Body of pancreas (tissue), 4 donors: ENCODE measurements at places on chromosomes 1 and 21. TPM values are rescaled to one million over a fixed set of nuclear protein-coding genes. Genes with fewer than 3 reads are reported as not detected.
A peak's percentile ranks its signal among the peaks of the same experiment; 100 is the strongest.

- peak; percentile 36 for DNase-seq
Observed at GRCh38 chr1:25037174-25038074, 107.3 kb upstream of the RUNX3 start.

DNA sequence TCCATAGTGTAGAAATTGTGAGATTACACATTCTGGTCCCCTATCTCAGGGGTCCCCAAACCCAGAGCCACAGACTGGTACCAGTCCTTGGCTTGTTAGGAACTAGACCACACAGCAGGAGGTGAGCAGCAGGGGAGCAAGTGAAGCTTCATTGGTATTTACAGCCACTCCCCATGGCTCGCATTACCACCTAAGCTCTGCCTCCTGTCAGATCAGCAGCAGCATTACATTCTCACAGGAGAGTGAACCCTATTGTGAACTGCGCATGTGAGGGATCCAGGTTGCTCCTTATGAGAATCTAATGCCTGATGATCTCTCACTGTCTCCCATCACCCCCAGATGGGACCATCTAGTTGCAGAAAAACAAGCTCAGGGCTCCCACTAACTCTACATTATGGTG, 229.7 kb upstream of the IRF2BP2 start:
- DNase-seq: no peak

The AMY1B gene
- total RNA-seq: not detected

The NTRK1 gene
- not detected for total RNA-seq

DNA sequence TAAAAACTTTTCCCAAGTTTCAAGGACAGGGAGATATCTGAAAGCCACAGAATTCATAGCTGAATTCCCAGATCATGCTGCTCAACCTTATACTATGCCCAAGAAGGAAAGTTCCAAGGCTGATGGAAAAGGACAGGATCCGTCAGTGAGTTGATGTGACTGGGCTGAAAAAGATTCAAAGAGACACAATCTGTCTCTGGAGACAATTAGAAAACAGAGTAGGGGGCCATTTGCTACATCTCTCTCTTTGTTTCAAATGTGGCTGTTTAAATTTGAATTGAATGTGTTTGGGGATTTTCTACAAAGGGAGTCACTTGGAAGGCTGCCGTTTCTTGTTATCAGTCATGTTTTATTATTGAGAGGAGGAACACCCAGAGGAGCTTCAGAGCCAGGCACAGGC, 292.6 kb downstream of the NUF2 start:
- no peak for DNase-seq

DNA sequence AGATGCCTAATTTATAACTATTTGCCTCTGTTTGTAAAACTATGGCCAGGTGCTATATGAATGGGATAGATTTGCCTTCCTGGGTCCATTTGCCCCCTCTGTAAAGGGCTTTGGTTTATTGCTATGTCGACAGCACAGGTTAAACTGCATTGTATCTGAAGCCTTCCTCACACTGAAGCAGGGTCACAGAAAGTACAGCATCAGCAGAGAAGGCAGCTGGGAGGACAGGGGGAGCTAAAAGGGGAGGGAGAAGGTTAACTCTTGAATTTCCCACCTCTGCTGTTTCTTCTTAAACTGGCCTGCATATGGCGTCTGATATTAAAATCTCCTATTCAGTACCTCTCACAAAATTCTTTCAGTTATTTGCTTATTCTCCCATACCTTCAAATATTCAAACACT, 297.4 kb downstream of the TM2D1 start:
- no peak for DNase-seq

The RGS13 gene
- 4.9 TPM for total RNA-seq

The RPTN gene
- not detected for total RNA-seq

DNA sequence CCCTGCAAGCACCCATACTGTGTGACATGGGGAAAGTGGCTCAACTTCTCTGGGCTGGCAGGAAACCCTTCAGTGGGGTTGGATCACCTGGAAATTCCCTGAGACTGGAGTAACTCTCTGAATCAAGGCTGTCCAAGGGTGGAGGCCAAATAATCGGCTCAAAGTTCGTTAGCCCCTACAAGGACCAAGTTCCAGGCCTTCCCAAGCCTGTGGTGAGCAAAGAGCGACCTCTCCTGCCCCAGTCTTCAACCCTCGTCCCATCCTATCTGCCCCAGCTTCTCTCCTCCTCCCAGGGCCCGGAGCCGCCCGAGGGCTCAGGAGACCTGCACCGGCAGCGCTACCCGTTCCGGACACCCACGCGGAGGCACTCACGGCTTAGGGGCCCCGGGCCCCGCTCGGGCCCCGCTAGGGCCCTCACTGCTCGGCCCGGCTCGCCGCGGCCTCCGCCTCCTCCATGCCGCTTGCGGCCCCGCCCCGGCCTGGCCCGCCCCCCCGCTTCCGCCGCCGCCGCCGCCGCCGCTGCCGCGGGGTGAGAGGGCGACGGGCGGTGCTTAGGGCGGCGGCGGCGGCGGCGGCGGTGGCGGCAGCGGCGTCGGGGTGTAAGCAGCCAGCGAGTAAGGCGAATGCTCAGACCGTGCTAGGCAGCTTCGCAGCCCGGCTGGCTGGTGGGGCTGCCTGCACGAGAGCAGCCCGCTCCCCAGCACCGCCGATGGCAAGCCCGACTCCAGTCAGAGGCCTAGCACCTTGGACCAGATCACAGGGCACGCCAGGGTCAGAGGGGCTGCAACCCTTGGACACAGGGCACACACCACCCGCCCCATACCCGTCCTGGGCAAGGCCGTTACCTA, at the start of gene POMGNT1:
Gene POMGNT1 (minus strand): TSS at position 471 of the 848 bp plus-strand sequence. CDS start 613 bp downstream, outside the sequence.
- DNase-seq: peak; percentile 72

The OR2L3 gene
- total RNA-seq: not detected

DNA sequence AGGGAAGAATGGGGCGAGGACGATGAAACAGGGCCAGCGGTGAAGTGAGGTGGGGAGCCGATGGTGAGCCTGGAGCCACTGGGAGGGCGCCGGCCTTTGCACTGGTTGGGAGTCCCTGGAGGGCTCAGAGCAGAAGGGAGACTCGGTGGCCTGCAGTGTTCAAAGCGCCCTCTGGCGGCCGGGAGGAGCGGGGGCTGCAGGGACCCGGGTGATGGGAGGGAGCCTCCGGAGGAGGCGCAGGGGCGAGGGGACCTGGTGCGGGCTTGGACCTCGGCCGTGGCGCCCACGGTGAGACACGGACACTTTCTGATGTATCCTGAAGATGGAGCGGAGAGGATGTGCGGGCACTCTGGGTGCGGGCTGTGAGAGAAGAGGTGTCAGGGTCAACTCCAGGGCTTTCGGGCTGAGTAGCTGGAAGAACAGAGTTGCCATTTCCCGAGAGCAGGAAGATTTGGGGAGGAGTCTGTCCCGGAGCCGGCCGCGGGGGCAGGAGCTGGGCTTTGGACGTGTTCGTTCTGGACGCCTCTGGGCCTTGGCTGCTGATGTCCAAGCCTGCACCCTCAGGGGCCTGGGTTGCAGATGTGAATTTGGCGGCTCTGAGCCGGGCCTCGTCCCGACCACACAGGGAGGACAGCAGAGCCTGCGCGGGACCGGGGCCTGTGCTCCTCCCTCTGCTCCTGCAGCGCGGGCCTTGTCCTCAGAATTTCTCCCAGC, 29.7 kb downstream of the HEYL start:
- DNase-seq: no peak

GRCh38 chr1:88061492-88062177, 622.4 kb upstream of the PKN2 start:
- peak; percentile 60 for DNase-seq

The OR2C3 gene
- not detected for total RNA-seq
